H7 (cell line): ENCODE measurements at places on chromosomes 13 and 19. TPM values are rescaled to one million over a fixed set of nuclear protein-coding genes. Genes with fewer than 3 reads are reported as not detected.

The GARIN5A gene
- total RNA-seq: 4.5 and 8.1 TPM in 2 replicates

The CNN2 gene
- 440 and 495 TPM in 2 replicates for total RNA-seq

The AMH gene
- 10.5 and 12.8 TPM in 2 replicates for total RNA-seq

The TEX29 gene
- total RNA-seq: 0.22 TPM in 1 of 2 replicates, not detected in the other

The COL5A3 gene
- total RNA-seq: 0.62 and 1.4 TPM in 2 replicates

The ANKRD10 gene
- 108 and 150 TPM in 2 replicates for total RNA-seq

The LYPD5 gene
- total RNA-seq: 0.21 and 1.8 TPM in 2 replicates

- DNase-seq: no peak
Observed at GRCh38 chr13:71828117-71828516, 38.9 kb downstream of the DACH1 start.

DNA sequence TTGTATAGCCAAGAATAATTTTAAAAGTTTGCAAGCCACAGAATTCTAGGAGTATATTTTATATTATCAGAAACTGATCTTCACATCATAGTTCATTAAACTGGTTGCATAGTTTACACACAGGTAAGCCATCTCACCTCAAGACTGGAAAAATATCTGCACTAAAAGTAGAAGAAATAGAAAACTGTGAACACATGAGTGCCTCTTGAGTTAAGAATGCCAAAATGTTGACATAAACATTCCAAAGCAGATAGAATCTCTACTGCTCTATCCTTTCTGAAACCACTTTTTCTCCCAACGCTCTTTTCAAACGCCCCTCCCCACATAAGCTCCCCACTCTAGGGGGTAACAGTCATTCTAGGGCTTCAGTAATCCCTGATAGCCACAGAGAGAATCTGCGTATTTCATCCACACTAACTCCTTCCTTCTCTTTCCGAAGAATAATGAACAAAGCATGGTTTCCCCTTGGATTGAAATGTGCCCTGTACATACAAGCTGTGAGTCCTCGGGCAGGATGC lies 201.5 kb downstream of the IRS2 start:
- no peak for DNase-seq

GRCh38 chr13:92963029-92963428 lies 263.6 kb upstream of the GPC6 start:
- DNase-seq: no peak

GRCh38 chr13:80363890-80364503 lies 23.1 kb upstream of the SPRY2 start:
- no peak for DNase-seq

- DNase-seq: no peak
Observed at GRCh38 chr13:98327371-98328270, 150.6 kb upstream of the RNF113B start.

- no peak for DNase-seq
Observed at GRCh38 chr19:3897936-3898335, 17.5 kb downstream of the ATCAY start.

- no peak for DNase-seq
Observed at GRCh38 chr19:45218911-45219743, 26.1 kb downstream of the EXOC3L2 start.

- DNase-seq: no peak
Observed at GRCh38 chr13:93955904-93956303, 523.6 kb downstream of the DCT start.

DNA sequence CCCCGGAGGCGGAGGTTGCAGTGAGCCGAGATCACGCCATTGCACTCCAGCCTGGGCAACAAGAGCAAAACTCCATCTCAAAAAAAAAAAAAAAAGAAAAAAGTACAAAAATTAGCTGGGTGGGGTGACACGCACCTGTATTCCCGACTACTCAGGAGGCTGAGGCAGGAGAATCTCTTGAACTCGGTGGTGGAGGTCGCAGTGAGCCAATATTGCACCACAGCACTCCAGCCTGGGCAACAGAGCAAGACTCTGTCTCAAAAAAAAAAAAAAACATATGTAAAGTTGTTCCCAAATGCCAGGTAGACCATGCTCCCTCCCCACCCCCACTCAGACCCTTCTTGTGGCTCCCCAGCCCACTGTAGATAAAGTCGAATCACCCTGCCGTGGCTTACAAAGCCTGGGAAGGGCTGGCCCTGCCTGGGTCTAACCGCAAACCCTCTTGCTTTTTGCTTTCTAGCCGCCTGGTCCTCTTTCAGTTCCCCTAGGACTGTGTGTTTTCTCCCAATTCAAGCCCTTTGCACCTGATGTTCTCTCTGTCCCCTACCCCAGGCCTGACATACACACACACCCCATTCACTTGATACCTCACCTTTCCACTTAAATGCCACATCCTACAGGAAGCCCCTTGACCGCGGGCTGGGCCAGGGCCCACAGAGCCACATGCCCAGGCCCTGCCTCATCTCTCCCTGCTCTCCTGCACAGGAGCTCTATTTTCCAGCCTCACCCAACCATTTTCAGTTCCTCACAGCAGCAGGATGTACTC lies 34.4 kb downstream of the MAP4K1 start:
- DNase-seq: no peak

GRCh38 chr19:38003438-38004185 lies 96.6 kb downstream of the SIPA1L3 start:
- peak; percentile 51 for DNase-seq

DNA sequence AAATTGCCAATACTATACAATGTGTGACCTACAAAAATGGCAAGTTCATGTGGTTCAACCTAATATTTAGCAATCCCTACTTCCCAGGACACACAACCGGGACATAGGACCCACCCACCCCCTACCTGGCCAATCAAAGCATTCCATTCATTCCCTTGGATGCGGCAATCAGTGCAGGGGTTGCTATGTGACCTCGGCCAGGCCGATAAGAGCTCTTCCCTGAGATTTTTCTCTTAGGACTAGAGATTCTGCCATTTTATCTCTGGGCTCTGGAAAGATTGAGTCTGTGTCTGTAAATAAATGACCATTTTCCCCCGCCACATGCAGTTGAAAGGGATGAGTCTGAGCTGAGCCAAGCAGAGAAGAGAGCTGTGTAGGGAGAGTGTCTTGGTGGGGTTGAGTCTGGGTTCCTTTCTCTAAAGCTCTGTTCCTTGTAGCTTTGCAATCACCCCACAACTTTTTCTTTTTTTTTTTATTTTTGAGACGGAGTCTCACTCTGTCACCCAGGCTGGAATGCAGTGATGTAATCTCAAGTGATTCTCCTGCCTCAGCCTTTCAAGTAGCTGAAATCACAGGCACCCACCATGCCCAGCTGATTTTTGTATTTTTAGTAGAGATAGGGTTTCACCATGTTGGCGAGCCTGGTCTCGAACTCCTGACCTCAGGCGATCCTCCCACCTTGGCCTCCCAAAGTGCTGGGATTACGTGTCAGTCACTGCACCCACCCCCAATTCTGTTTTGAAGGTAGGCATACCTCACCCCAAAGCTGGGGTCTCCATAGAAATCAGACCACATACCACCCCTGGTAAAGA lies 7.4 kb downstream of the IFNL1 start:
- peak; percentile 82 for DNase-seq

DNA sequence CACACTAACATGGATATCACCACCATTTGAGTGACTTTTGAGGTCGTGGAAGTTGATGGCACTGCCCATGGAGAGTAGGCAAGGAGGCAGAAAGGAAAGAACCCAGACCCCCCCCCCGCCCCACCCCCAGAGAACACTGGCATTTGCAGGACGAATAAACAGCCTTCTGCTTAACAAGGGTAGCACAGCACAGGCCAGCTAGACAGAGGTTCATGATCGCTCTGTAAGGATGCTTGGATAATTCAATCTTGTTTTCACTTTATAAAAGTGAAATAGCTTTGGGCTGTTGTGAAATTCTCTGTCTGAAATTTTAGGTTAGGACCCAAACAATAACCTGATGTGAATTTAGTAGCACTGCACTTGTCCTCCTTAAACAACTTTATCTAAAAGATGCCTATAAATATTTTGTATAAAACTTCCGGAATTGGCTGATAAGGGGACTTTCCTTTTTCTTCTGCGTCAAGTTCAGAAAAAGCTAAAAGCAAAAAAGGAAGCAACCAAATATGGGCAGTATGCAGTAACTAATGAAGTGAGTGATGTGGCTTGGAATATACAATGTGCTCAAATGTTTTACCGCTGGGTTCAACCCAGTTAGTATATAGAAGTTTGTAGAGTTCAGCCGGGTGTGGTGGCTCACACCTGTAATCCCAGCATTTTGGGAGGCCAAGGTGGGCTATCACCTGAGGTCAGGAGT lies 163.7 kb downstream of the SHISA2 start:
- DNase-seq: no peak

GRCh38 chr13:59976856-59977255 lies 186.9 kb downstream of the DIAPH3 start:
- DNase-seq: no peak

- DNase-seq: no peak
Observed at GRCh38 chr13:23995283-23996073, 98.2 kb upstream of the C1QTNF9B start.

DNA sequence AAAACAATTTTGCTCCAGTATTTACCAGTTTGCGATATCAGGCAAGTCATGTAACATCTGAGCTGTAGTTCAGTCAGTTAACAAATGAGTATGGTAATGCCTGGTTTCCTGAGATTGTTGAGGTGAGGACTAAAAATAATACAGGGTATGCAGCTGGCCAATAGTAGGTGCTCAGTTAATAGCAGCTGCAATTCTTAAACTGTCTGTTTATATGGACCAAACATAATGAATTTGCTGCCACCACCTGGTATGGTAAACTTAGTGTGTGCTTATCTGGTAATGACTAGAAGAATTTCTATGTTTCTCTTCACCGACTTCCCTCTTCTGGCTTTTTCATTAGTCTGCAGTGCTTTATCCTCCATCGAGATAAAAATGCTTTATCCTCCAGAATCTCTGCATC lies 9.1 kb downstream of the ZMYM2 start:
- DNase-seq: no peak

GRCh38 chr13:107860284-107860683 lies 355.1 kb downstream of the LIG4 start:
- no peak for DNase-seq
